ENCODE measurements at places on chromosomes 12 and 14. TPM values are rescaled to one million over a fixed set of nuclear protein-coding genes. Genes with fewer than 3 reads are reported as not detected.

ESPL1 gene
- 42.0 TPM for total RNA-seq

CLEC7A gene
- total RNA-seq, result 6.1 TPM

CALCOCO1 gene
- 88.9 TPM for total RNA-seq

KRT73 gene
- not detected for total RNA-seq

ARL1 gene
- 71.9 TPM for total RNA-seq

DNA sequence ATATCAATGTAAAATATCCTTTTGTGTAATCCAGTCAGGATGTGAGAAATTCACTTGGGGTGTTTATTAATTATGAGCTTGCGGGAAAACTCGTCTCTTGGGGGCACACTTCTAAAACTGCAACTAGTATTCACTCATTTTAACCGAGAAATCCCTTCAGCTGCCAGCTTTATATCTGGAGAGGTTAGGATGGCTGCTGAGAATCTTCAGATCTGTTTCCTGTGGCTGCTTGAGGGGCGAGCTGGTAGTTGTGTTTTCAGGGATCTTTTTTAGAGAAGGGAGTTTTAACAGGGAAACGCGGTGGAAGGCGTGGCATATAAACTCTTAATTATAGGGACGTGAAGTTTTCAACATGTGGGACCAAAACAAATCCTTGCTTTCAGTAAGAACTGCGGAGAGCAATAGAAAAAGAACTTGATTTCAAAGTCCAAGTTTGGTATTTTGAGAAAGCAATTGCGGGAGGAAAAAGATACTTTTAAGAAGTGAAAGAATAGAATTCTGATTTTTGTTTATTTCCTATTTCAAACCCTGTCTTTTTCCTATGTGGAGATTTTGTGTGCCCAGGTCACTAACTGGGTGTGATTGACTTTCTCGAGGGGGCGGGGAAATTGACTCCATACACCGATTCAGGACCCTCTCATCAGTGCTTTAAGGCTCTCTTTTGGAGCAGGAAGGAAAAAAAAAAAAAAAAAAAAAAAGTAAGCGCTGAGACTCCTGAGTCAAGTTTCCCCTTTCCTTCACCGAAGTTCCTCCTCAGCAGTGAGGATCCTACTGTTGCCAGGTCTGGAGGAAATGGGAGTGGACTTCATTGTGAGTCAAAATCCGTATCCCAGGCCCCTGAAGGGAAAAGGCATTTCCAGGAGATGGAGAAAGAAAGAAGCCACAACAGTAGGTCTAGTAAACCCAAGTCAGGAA lies 1.1 kb downstream of the PPFIBP1 start:
- H3K27ac ChIP-seq, result peak overlapping the region; percentile 71
- no peaks in the 10 kb centered on the region for H3K36me3 ChIP-seq
- peak overlapping the region; percentile 96 for H3K4me3 ChIP-seq
- DNase-seq, result peak; percentile 29
- H3K27me3 ChIP-seq, result no peaks in the 10 kb centered on the region

DNA sequence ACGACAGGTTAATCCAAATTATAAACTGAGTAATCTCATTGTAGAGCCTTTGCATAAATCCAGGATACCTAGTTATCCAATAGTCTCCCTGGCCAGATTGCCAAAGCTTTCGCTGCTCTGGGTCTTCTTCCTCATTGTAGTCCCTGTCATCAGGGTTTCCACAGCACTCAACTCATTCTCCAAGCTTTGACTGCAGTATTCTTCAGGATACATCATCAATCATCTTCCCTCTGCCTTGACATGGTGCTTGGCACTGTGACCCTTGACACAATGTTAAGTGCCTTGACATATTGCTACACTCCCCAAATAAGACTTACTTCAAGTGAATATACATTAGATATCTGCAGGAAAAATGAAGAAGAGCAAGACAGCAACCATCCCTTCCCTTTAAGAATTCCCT lies 60.1 kb upstream of the RESF1 start:
- H3K27me3 ChIP-seq, result no peaks in the 10 kb centered on the region
- no peaks in the 10 kb centered on the region for H3K4me1 ChIP-seq
- no peak for DNase-seq
- no peak overlapping the region for H3K27ac ChIP-seq

DNA sequence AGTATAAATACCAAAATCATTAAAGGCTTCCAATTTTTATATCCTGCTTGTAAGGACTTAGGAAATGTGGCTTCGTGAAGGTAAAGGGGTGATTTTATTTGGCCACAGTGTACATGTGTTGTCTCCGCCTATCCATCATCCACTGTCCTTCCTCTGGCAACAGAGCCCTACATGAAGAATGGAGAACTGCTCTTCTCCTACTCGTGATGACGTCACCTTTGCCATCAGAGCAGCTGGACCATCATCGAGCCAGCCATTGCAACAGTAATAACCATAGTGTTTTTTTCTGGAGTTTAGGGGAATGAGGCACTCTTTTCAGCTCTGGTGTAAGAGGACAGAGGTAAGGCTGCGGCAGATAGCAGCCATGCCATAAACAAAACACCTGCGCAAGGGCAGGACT lies 19.2 kb downstream of the ITPR2 start:
- no peak overlapping the region for H3K27ac ChIP-seq
- DNase-seq, result no peak
- no peaks in the 10 kb centered on the region for H3K36me3 ChIP-seq
- no peaks in the 10 kb centered on the region for H3K27me3 ChIP-seq

- H3K4me1 ChIP-seq, result no peaks in the 10 kb centered on the region
- H3K4me3 ChIP-seq, result no peak overlapping the region
These were observed 172.0 kb downstream of the BCAT1 start for GRCh38 chr12:24776861-24777260.

- H3K4me1 ChIP-seq, result no peaks in the 10 kb centered on the region
- H3K27ac ChIP-seq, result no peak overlapping the region
- no peaks in the 10 kb centered on the region for H3K36me3 ChIP-seq
- H3K4me3 ChIP-seq, result no peak overlapping the region
- no peak for DNase-seq
These were observed 111.2 kb downstream of the ST8SIA1 start for GRCh38 chr12:22223356-22223755.

- H3K4me3 ChIP-seq, result no peak overlapping the region
- no peaks in the 10 kb centered on the region for H3K4me1 ChIP-seq
- no peak for DNase-seq
- no peaks in the 10 kb centered on the region for H3K27me3 ChIP-seq
These were observed 12.4 kb upstream of the SLC6A15 start for GRCh38 chr12:84924981-84925380.

DNA sequence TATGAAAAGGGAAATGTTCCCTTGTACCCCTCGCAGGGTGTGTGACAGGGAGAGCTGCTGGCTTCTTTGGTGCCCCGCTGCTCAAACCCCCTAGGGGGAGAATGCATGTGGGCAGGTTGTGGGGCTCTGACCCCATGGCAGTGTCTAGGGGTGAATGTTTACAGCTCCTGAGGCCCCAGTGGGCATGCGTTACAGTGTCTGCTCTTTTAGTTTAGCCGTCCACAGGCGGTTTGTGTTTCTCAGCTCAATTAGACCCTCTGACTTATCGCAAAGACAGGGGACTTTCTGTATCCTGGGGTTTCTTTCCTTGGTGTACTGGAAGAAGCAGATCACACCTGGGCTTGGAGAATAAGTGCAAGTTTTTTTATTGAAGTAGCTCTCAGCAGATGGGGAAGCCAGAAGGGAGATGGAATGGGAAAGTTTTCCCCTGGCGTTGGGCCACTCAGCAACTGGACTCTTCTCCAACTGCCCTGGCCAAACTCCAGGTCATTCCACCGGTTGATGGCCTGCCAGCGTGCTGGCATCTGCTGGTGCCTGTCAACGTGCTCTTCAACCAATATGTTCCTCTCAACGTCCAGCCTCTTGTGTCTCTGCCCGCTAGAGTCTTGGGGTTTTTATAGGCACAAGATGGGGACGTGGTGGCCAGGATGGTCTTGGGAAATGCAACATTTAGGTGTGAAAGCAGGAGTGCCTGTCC lies 720.9 kb downstream of the FSCB start:
- peaks cover 19% of the 10 kb centered on the region for H3K4me1 ChIP-seq
- no peaks in the 10 kb centered on the region for H3K27me3 ChIP-seq
- no peak overlapping the region for H3K27ac ChIP-seq
- no peaks in the 10 kb centered on the region for H3K36me3 ChIP-seq
- no peak overlapping the region for H3K4me3 ChIP-seq

- no peak for DNase-seq
- H3K4me1 ChIP-seq, result peaks cover 22% of the 10 kb centered on the region
- no peaks in the 10 kb centered on the region for H3K27me3 ChIP-seq
- no peak overlapping the region for H3K27ac ChIP-seq
- no peaks in the 10 kb centered on the region for H3K36me3 ChIP-seq
These were observed 15.8 kb downstream of the KRT71 start for GRCh38 chr12:52537101-52537500.

DNA sequence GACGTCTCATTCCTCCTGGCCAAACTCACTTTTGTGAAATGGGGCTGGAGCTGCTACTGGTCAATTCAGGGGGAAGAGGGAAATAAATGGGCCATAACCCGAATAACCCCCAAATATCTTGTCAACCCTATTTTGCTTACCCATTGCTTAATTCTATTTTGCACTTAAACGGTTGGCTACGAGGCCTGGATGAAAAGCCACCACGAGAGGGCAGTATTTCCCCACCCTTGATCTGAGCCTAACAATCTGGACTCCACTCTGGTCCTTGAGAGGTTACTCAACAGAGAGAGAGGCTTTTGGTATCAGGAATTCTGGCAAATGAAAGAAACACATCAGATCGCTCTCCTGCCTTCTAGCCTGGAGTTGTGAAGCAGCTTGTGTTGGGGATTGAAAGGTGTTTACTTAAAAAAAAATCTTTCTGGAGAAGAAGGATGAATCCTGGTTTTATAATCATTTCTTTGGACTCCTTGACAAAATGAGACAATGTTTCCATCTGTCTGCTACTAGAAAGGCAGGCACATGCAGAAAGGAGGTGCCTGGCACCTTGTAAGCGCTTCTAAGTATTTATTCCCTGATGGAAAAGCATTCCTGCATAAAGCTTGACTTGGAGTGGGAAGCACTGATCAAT lies 22.4 kb upstream of the FBXO21 start:
- DNase-seq, result peak; percentile 53
- H3K4me1 ChIP-seq, result no peaks in the 10 kb centered on the region
- no peaks in the 10 kb centered on the region for H3K36me3 ChIP-seq
- peaks cover 94% of the 10 kb centered on the region for H3K27me3 ChIP-seq
- no peak overlapping the region for H3K4me3 ChIP-seq

DNA sequence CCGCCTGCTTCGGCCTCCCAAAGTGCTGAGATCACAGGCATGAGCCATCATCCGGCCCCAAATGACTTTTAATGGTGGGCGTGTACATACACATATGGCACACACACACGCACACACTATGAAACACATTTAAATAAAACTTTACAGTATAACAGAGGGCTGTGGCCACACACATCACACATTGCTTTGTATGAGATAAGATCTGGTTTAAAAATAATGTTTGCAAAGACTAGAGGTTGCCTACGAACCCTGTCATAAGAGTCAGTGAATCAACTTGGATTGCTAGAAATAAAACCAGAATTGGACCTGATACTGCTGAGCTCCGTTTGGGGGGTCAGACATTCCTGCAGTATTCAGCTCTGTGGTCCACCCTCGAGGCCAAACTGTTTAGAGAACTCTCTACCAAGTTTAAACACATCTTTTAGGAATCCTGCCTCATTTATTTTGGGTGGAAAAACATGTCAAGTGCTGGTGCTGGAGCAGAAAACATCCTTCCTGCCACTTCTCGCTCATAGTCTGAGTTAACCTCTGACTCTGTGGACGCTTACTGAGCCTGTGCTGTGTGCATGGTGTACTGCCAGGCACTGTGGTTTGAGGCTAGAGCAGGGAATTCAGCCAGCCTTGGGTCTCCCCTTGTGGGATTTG lies 47.8 kb upstream of the EML1 start:
- H3K27ac ChIP-seq, result no peak overlapping the region
- DNase-seq, result no peak
- H3K4me3 ChIP-seq, result no peak overlapping the region

DNA sequence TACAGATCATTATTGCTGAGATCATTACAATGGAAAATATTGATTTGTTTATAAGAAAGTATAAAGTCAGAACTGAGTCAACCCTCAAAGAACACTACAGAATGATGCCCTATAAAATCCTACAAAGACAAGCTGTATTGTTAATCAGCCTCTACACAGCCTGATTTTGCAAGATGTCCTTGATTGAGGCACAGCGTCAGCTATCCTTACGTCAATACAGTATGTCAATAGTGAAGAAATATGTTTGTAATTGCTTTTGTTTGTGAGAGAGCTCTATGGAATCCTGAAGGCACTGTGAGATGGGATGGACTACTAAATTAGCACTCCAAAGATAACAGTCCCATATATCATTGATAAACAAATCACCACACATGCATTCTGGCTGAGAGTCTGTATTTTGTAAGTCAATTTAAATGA lies 70.7 kb downstream of the RASSF9 start:
- H3K27me3 ChIP-seq, result no peaks in the 10 kb centered on the region
- no peaks in the 10 kb centered on the region for H3K36me3 ChIP-seq
- H3K4me1 ChIP-seq, result no peaks in the 10 kb centered on the region
- H3K4me3 ChIP-seq, result no peak overlapping the region
- H3K27ac ChIP-seq, result no peak overlapping the region
- DNase-seq, result no peak

- H3K4me1 ChIP-seq, result no peaks in the 10 kb centered on the region
- no peak overlapping the region for H3K4me3 ChIP-seq
- H3K36me3 ChIP-seq, result no peaks in the 10 kb centered on the region
These were observed 117.2 kb upstream of the FLRT2 start for GRCh38 chr14:85412756-85413155.
